ENCODE measurements at places on chromosomes 7 and 10.

- no peak for DNase-seq
Measured at GRCh38 chr10:99964791-99965190, 45.0 kb downstream of the DNMBP start.

DNA sequence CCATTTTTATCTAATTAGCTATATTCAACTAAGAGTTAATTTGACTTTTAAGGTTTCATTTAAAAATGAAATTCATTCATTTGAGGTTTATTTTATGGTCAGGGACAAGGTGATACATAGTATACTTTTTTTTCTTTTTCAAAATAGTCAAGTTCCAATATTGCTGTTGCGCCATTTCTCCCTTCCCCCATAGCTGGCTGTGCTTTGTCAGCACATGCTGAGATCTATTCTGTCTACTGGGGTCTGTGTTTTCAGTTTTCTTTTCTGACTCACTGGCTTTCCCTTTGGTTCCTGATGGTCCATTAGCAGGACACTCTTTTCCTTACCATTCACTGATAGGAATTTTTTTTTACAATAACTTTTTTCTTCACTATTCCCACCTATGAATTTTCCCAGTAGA lies 336.4 kb upstream of the TMEM229A start:
- no peak for DNase-seq

DNA sequence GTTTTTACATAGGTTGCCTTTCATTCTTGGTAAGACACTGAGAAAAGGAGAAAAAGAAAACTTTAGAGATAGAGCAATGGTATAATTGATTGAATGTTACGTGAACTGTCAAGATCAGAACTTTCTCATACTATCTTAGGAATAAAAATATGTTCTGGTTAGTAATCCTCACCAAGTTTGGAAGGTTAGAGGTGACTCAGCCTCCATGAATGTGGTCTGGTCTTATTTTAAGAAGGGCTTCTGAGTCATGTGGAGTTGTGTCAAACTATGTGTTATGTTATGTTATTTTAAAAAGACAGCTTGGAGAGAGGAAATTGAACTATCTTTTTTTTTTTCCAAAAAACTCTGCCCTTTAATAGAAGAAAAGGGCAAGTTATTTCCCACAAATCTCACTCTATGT lies 458.6 kb upstream of the KLF6 start:
- no peak for DNase-seq

DNA sequence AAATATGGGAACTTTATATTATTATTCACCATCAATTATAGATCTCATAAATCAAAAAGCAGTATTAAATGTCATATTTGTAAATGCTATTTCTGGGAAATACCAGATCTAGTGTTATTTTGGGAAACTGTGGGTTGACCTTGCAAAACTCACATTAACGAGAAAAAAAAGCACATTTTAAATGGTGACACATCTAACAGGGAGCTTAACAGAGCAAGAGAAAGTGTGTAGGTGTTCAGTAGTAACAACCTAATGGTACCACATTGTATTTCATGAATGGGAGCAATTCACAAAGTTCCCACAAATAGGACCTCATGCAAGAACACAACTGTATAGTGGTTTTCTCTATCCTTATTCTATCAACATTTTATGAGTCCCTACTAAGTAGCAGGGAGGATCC lies 26.2 kb upstream of the HDAC9 start:
- DNase-seq, result no peak

DNA sequence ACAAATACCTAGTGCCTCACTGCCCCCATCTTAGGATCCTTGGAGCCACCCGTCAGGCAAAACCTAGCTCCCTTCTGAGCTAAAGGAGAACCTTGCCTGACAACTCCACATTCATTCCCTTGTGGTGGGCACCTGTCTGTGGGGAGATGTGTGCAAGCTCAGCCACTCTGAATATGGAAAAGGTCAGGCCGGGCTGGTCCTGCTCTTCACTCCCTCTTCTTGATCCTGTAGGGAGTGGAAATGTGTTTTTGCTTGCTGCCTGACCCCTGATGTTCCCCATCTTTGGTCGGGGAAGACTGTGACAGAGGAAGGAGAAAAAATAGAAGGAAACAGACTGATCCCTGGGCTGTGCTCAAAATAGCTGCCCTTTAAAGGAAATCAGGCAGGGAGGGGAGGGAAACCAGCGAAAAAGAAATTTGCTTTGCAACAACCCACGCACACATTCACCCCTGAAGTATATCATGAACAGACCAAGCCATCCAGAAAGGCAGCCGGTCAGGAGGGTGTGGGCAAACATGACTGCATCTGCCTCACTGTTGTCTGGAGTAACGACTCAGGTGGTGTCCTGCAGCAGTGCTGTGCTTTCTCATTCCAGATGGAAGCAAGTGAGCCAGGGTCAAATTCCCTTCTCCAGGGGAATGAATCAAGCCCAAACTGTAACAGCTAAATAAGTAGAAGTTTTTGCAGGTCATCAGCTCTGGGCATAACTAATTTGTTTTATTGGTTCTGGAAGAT lies 74.0 kb downstream of the SCRN1 start:
- no peak for DNase-seq

DNA sequence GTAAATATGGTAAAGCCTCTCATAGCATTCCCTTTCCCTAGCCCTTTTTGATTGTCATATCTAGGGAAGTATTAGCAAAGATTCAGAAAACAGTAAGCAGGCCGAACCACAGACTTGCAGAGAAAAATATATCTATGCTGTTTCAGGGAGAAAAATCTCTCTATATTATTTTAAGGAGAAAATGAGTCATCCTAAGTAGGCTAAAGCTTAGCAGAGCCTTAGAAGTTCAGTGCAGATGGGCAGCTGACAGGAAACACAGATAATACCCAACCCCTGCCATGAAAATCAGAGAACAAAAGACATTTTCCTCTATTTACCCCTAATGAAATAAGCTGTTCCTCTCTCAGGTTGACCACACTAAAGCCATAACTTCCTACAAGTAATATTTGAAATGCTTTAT lies 16.5 kb downstream of the C1QL3 start:
- DNase-seq, result no peak

DNA sequence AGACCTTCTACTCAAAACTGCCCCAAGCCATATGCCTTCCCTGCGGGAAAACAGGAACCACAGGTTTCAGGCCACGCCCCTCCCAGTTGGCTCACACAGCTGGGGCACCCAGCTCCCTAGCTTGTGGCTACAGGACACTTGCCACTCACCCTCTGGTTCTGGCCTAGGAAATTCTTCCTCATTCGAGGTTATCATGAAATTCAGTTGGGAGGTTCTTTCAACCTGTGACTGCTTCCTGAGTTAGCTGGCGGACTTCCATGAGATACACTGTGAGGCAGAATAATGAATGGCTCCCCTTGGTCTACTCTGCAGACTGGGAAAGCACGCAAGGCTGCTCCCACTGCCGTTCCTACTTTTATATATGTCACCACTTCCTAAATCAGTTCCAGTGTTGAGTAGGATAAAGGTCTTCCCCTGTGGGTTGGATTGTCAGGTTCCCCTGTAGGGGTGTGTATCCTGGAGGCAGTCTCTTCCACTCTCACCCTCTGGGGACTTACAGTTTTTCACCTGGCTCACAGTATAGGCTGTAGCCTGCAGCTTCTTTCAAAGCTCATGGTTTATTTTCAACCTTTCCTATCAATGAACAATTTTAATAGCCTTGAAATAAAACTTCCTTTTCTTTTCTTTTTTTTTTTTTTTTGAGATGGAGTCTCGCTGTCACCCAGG lies 37.0 kb downstream of the GPR22 start:
- DNase-seq, result no peak

- DNase-seq, result no peak
Measured at GRCh38 chr7:94222516-94222915, 172.2 kb upstream of the COL1A2 start.

DNA sequence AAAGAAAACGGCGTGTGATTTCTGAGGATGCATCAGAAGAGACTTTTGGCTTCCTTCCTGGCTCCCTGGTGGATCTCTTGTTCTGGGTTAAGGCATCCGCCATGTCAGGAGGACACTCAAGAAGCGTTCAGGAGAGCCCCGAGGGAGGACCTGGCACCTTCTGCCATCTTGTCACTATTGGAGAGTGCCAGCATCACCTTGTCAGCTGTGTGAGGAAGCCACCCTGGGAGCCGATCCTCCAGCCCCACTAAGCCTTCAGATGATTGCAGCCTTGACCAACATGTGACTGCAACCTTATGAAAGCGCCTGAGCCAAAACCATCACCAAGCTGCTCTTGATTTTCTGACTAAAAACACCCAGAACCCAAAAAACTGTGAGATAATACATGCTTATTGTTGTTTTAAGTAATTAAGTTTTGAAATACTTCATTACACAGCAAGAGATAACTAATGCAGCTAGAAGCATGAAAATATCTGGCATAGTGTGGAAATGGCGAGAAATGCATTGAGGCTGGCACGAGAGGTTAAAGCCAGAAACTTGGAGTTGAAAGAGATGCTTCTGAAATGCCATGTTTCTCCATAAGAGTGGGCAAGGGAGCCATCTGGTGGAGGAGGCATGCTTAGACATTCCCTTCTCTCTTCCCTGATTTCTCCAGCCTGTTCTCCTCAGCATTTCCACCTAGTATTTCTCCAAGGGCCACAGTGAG lies 5.4 kb upstream of the ZFYVE27 start:
- DNase-seq, result peak; percentile 40

GRCh38 chr7:29957521-29958310 lies 31.9 kb downstream of the SCRN1 start:
- no peak for DNase-seq

GRCh38 chr7:94135180-94135579 lies 131.0 kb upstream of the BET1 start:
- no peak for DNase-seq

- DNase-seq, result no peak
Measured at GRCh38 chr10:497898-498451, 191.5 kb downstream of the DIP2C start.

DNA sequence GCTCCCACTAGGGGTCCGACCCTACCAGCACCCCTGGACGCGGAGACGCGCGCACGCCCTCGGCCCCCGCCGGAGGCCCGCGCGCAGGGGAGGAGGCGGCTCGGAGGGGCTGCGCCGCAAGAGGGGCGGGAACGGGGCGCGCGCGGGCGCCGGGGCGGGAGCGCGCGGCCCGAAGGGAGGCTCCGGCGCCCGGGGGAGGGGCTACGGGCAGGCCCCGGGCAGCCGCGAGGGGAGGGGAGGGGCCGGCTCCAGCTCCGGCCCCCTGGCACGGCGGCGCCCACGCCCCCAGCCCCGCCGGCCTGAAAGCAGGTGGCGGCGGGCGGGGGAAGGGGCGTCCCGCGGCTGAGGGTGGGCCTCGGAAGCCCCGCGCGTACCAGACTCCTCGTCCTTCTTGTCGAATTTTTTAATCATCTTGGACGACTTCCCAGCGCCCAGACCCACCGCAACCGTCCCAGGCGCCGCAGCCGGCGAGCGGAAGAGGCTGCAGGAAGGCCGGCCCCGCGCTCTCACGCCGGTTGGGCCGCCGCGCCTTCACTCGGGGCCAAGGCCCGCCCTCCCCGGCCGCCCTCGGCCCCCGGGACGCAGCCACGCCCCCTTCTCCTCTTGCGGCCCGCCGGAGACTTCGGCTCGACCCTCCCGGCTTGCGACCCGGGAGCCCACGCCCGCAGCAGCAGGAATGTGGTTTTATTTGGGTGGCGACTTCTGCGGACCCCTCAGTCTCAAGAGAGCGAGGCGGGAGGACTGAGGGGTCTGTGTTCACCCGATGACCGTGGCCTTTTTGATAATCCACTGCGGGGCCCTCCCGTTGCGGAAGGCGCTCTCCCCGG lies at the start of gene COPG2:
Gene COPG2 (minus strand): TSS at position 491 of the 827 bp plus-strand sequence. CDS start 80 bp downstream, at position 411.
- peak; percentile 61 for DNase-seq
